ENCODE measurements at places on chromosomes 12 and 14. TPM values are rescaled to one million over a fixed set of nuclear protein-coding genes. Genes with fewer than 3 reads are reported as not detected.

The TSPAN19 gene
- 0.47 TPM for polyA plus RNA-seq

The ARHGAP9 gene
- 4.1 TPM for polyA plus RNA-seq

The BHLHE41 gene
- polyA plus RNA-seq, result 7.3 TPM

The CLEC4C gene
- polyA plus RNA-seq, result not detected

The HOXC4 gene
- 52.4 TPM for polyA plus RNA-seq

- no peak for DNase-seq
Observed at GRCh38 chr14:104458845-104459244, 120.7 kb upstream of the C14orf180 start.

DNA sequence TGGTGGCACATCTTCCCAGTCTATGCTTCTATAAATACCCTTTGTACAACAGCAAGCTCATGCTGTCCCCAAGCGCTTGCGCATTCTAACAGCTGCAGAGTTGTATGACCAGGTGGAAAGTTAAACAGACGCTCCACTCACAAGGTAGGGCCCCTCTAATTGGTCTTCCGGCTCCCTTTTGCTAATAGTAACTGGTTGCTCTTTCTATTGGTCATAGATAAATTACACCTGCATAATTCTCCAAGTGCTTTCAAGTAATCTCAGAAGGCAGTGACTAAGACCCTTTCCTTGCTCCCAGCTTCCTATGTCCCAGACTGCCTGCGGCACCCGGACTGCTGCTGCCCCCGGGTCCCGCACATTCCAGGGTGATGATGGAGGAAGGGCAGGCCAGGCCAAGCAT is 6.1 kb upstream of the TSPAN9 start:
- DNase-seq, result no peak

DNA sequence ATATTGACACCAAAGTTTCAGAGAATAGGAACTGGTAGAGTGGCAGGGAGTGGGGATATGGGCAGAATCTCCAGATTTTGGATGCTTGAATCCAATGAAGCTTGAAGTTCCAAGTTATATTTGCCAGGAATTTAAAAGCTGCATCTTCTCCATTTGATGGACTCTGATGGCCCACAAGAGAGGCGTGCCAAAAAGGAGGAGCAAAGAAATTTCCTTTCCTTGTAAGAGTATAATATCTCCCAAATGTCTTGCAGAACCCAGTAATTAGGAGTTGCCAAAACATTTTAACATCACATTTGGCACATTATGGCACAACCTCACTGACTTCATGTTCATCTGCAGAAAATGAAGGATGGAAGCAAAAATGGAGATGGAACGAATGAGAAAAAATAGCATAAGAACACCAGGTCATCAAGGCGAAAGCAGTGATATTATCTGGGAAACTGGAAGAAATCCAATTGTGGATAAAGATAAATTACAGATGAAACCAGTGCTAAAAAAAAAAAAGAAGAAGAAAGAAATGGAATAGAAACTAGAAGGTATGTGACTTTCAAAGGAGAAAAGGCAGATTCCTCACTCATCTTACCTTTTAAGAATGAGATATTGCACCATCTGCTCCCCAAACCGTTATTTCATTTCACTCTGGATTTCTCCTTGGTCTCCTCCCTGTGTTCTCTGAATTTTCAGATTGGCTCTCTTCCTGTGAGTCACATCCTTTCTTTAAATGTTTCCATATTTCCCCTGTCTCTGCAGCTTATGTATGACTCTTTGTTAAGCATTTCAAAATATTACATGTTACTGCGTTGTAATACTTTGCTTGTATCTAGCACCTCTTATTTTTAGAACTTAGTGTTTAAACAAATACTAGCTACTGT is 13.5 kb upstream of the FLRT2 start:
- DNase-seq, result no peak

DNA sequence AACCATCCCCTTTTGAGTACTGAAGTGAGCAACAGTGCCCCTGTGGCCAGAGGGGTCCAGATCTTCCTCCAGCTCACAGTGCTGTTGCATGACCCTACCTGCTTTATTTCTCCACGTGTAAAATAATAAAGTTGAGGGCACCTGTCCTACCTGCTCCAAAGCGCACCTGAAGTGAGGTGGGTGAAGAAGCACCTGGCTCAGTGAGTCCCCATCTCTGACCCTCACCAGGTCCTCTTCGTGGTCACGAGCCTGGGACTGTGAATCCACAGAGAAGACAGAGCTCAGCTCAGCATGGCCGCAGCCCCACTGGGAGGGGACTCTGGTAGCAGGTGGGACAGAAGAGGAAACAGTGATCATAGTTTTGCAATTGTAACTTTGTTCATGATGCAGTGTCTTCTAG is 976.7 kb upstream of the TMEM132C start:
- DNase-seq, result no peak

- DNase-seq, result no peak
Observed at GRCh38 chr12:23569356-23569755, 380.1 kb downstream of the SOX5 start.

- DNase-seq, result no peak
Observed at GRCh38 chr12:26233631-26234030, 38.3 kb downstream of the SSPN start.
